ENCODE measurements at places on chromosomes 6 and 20. TPM values are rescaled to one million over a fixed set of nuclear protein-coding genes. Genes with fewer than 3 reads are reported as not detected.

SIRPD gene
- total RNA-seq, result 0.35 TPM

C6orf58 gene
- total RNA-seq, result not detected

PCNA gene
- total RNA-seq, result 40.9 TPM

SLC22A1 gene
- 2.2 TPM for total RNA-seq

ZC2HC1B gene
- not detected for total RNA-seq

LRRC73 gene
- total RNA-seq, result 0.13 TPM

MRAP2 gene
- not detected for total RNA-seq

ADGB gene
- total RNA-seq, result not detected

PDYN gene
- total RNA-seq, result not detected

SIRPB2 gene
- total RNA-seq, result 29.0 TPM

HLA-DMA gene
- 32.3 TPM for total RNA-seq

GPR6 gene
- not detected for total RNA-seq

COL9A3 gene
- not detected for total RNA-seq

CCN5 gene
- not detected for total RNA-seq
